ENCODE measurements at places on chromosomes 6 and 20.

GRCh38 chr6:501891-502601, 110.5 kb downstream of the IRF4 start:
- DNase-seq: peak; percentile 19

- DNase-seq: no peak
These were observed 44.0 kb downstream of the ROS1 start for GRCh38 chr6:117381749-117382148.

- DNase-seq: no peak
These were observed 24.9 kb downstream of the DPPA5 start for GRCh38 chr6:73329201-73329600.

- DNase-seq: no peak
These were observed 253.2 kb downstream of the HAO1 start for GRCh38 chr20:7687065-7687464.

GRCh38 chr20:2223558-2224367, 72.0 kb upstream of the TGM3 start:
- no peak for DNase-seq

DNA sequence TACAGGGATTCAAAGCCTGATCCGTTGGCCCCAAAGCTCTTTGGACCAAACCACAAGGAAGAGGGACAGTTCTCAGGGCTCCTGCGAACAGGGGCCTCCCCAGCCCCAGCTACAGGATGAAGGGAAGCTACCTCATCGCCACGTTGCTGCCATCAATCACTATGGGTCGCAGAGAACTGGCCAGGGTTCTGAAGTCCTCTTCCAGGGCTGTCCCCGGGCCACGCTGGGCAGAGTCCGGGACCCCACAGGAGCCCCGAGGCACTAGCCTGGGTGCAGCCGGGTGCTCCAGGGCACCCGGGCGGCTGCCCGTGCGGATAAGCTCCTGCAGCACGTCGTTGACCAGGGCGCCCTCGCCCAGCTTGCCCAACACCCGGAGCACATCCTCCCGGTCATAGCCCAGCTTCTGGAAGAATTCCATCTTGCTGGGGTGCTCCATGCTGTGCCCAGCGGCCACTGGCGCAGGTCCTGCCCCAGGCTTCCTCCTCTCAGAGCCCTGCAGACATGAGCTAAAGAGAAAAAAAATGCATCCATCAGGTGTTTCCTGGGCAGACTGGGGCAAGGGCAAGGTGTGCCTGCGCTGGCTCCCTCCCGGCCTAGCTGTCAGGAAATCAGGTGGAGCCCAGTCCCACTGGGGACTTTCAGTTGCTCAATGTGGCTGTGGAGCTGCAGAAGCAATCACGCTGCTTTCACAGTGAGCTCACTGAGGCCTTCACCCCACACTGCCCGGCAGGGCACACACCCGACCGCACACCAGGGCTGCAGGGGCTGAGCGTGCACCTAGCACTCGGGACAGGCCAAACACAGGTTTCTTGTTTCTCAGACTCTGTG, 10.5 kb downstream of the ZC3H12D start:
- no peak for DNase-seq

- no peak for DNase-seq
These were observed 34.5 kb downstream of the TPD52L1 start for GRCh38 chr6:125188037-125188436.

GRCh38 chr20:23071996-23072395, 14.1 kb downstream of the CD93 start:
- no peak for DNase-seq

DNA sequence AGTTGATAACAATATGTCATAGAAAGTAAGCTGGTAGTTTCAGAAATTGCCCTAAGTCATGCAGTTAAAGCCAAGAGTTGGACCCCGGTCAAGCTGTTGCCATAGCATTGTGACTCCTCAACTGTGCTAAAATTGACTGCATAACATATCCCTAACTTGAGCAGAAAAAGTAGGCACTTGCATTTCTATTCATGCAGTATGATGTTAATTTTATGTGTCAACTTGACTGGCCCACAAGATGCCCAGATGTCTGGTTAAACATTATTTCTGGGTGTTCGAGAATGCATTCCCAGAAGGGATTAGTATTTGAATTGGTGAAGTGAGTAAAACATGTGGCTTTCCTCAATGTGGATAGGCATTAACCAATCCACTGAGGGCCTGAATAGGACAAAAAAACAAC, 136.4 kb downstream of the GPR63 start:
- DNase-seq: no peak

All from NK-92 treated with Interleukin-12 subunit alpha and Interleukin-12 subunit beta, amount 100 ng/mL, for 24 hours (cell line).